MV-4-11 (cell line): ENCODE measurements at places on chromosomes 3 and 15.

GRCh38 chr3:118729546-118729945, 305.1 kb downstream of the IGSF11 start:
- DNase-seq = no peak

DNA sequence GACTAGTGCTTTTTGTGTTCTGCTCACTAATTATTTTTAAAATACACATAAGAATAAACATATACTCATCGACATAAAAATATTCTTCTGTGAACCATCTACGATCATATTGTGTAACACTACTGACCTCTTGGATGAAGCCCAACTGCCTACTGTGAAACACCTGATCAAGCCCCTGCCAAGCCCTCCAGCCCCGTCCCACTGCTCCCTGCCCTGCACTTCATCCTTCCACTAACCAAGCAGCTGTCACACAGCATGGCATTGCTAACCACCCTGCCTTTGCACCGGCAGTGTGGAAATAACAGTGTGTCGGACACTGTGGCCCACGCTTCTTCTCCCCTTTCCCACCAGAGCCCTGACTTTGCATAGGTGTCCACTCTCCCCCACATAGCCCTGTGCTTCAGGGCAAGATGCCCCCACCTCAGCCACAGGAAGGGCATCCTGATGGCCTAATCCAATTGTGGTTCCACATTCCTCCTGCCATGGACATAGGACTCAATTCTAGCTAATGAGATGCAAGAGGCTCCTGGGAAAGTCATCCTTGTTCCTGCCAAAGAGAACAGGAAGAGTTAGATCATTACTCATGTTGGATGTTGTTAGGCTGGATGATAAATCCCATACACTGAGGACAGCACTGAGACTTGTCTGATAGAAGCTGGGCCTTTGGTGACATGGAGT, 35.0 kb upstream of the ARID3B start:
- DNase-seq = no peak

DNA sequence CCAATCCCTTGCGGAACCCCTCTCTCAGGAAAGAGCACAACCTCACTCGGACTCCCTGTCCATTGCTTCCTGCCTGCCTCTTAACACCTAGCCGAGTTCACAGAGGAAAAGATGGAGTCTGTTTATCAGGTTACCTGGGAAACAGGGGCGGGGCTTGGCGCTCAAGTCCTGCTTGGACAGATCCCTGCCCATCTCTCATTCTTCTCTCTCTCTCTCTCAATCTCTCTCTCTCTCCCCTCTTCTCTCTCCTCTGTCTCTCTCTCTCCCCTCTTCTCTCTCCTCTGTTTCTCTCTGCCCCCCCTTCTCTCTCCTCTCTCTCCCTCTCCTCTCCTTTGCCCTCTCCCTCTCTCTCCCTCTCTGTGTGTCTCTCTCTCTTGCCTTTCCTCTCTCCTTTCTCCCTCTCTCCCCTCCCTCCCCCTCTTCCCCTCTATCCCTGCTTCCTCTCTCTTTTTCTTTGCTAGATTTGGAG, at the start of gene EFHB:
EFHB (minus strand) TSS at position 120 of the 469 bp plus-strand sequence. CDS start 199 bp downstream, outside the sequence.
- DNase-seq = no peak

DNA sequence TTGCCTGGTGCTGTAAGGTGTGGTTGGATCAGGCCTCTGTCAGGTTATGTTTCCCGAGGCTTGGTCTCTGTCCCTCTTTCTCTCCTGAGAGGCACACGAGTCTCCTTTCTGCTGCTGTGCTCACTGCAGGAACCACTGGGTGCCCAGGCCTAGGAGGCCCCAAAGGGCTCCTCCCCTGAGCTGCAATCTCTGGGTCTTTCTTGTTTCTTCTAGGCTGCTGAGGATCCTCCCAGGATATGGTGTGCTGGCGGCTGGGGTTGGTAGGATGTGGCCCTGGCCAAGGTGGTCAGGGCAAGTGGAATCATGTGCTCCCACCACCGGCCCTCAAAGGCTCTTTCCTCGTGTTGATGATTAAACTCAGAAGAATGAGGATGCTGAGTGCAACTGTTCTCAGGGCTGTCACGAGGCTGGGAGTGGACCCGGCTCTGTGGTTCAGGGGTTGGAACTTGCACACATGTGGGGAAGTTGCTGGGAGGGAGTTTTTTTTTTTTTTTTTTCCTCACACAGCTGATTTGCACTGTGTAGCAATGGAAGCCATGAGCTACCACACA, 43.6 kb upstream of the CTSH start:
- DNase-seq = peak; percentile 97

- DNase-seq = no peak
Observed at GRCh38 chr3:138263104-138263503, 66.5 kb downstream of the NME9 start.

DNA sequence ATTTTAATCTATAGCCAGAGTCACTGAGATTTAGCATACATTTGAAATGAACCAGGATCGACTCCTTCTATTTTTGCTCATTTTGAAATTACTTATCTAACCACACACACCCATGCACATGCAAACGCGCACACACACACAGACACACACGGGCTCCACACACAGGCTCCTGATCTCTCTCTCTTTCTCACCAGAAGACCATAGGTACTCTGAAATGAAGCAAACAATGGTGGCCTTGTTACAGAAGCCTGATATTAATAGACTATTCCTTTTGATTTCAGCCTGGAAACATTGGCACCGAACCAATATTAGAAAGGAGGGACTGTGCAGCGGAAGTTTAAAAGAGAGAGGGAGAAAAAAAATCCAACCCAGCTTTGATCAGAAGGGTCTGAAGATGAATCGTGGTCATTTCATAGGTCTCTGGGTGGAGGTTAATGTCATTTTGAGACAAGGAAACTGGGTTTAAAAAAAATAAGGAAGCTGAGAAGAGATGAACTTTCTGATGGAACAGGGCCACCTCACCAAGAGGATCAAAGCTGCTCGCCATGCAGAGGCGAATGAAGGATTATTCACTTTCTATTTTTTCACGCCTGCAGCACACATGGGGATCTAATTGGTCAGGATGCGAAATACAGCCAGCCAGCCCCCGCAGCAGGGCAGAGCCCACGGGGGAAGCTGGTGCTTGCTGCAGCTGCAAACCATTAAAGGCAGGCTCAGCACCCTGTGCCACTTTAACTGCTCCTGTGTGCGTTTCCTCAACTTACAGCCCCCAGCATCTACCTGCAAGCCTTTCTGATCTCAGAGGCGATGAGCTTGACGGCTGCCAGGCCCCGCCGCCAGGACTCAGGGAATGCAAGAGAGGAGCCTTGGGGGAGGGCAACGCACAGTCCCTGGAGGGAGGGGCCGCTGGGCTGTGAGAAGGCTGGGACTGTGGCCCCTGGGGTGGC, 88.8 kb downstream of the HES1 start:
- DNase-seq = peak; percentile 62

- peak; percentile 79 for DNase-seq
Observed at GRCh38 chr15:90099868-90100831, 2.1 kb downstream of the IDH2 start.

DNA sequence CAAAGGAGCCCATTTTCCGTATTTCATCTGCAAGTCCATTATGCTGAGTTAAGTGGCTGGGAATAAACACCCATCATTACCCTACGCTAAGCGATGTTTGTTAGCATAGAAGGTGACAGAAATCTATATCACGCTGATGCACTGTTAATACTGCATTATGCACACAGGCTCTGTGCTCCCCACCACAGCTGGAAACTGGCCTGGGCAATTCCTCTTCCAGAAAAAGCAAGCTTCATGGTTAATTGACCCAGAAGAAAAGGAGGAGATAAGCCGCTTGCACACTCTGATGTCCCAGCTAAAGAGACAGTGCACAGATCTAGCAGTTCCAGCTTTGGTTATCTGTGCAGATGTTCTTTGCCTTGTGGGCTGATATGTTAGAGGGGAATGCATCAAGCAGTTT, 232.6 kb downstream of the NTRK3 start:
- no peak for DNase-seq

- no peak for DNase-seq
Observed at GRCh38 chr15:69578787-69579583, 126.4 kb downstream of the RPLP1 start.

DNA sequence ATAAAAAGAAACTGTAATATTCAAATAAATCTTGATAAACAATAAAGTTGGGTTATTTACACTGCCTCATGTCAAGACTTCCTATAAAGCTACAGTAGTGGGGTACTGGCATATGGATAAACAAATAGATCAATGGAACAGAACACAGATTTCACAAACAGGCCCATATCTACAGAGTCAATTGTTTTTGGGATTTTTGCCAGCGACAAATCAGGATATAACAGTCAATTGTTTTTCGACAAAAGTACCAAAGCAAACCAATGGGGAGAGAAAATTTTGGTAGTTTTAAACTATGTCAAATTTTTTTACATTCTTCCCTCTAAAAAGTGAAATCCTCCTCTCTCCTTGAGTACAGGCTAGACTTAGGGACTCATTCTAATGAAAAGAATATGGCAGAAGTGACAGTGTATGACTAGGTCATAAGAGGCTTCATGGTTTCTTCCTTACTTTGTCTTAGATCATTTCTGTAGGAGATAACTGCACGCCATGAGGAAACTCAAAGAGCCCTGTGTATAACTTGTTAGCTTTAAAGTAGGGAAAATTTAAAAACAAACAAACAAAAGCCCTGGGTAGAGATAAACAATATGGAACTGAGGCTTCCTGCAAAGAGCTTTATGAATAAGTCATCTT, 16.9 kb downstream of the IP6K1 start:
- DNase-seq = no peak

GRCh38 chr3:64739971-64740631, 52.3 kb upstream of the ADAMTS9 start:
- DNase-seq = no peak

GRCh38 chr3:123078101-123078500, 11.3 kb downstream of the PDIA5 start:
- no peak for DNase-seq

- peak; percentile 5 for DNase-seq
Observed at GRCh38 chr15:40163657-40164416, 3.0 kb downstream of the BUB1B start.

- DNase-seq = no peak
Observed at GRCh38 chr3:67739851-67740250, 85.4 kb upstream of the SUCLG2 start.

- peak; percentile 12 for DNase-seq
Observed at GRCh38 chr3:23052208-23052607, 150.9 kb upstream of the UBE2E2 start.

GRCh38 chr15:75348562-75349350, 1.9 kb downstream of the NEIL1 start:
- DNase-seq = no peak

GRCh38 chr3:119338754-119339153, 44.6 kb downstream of the ARHGAP31 start:
- DNase-seq = no peak

- peak; percentile 19 for DNase-seq
Observed at GRCh38 chr3:183149915-183150750, 12.4 kb downstream of the LAMP3 start.

DNA sequence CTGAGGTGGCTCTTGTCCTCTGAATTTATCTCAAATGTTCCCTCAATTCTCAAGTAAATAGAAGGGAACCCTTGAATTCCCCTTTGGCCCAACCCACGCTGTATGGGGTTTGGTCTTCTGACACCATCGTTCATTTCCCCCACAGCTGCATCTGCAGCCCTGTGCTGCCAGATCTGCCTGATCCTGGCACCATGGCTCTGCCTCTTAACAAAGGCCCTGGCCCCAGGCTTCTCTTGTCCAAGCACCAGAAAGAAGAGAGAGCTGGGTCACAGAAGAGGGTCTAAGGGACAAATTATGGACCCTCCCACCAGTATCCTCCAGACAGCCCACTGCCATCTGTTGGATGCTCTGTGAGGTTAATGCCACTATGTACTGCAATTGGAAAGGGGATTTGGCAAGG, 1.8 kb downstream of the MAP1A start:
- DNase-seq = no peak

DNA sequence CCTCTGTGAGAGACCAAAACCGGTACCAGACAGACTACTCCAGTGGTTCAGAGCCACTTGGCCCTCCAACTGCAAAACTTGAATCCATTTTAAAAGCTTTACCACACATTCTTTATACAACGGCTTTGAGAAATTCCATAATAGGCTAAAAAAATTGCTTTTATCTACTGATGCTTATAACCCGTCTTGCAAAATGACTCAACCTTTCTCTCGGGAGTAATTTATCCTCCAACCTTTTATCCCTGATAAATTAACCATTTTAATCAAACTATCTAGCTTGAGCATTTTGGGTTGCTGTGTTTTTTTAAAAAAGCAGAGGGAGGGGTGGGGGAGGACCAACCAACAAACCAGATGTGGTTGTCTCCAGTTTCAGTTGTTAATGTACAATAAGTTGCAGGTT, 275.7 kb upstream of the LRTM1 start:
- no peak for DNase-seq

- DNase-seq = peak; percentile 6
Observed at GRCh38 chr3:58833491-58833890, 166.9 kb upstream of the FAM3D start.

DNA sequence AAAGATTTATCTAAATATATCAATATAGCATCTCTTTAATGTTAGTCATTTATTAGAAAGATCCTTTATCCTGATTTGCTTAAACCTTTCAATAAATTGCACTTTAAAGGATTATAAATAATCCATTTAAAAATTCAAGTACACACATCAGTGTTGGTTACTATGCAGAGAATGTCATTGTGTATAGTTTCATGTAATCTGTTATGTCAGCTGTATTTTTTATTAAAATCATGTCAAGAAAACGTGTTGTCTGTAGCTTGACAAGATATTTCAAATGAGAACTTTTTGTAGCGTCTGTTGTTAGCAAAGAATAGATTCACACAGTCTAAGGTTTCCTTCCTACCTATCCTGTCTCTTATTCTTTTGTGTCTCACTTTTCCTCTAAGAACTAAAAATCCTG, 7.8 kb downstream of the PDHB start:
- no peak for DNase-seq

- no peak for DNase-seq
Observed at GRCh38 chr3:197331131-197331530, 32.7 kb upstream of the DLG1 start.

GRCh38 chr3:66938338-66938963, 59.7 kb upstream of the KBTBD8 start:
- peak; percentile 66 for DNase-seq

DNA sequence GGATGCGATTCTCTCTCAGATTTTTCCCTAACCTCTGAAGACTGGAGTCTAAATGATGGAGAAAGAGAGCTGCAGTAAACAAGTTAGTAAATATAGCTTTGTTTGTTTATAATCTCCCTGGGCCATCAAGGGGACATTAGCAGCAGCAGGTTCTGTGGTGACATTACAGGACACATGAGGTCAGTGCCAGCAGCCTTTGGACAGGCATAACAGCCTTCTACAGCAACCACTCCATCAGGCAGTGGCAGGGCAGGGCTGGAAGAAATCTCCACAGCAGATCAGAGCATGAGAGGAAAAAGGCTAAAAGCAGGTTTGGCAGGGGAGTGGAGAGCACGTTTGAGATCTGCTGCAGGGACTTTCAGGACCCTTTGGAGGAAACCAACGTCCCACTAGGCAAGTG, 127.6 kb upstream of the ACP3 start:
- DNase-seq = no peak

- DNase-seq = no peak
Observed at GRCh38 chr3:161222662-161223061, 1.6 kb downstream of the NMD3 start.

GRCh38 chr3:17135696-17136095, 250.9 kb downstream of the PLCL2 start:
- no peak for DNase-seq

GRCh38 chr3:135556174-135556573, 409.4 kb upstream of the PPP2R3A start:
- DNase-seq = no peak

- DNase-seq = no peak
Observed at GRCh38 chr3:178967177-178967532, 104.5 kb downstream of the ZMAT3 start.

GRCh38 chr3:32303977-32304881, 65.7 kb downstream of the CMTM8 start:
- DNase-seq = no peak

- DNase-seq = no peak
Observed at GRCh38 chr15:64717735-64718495, 57.5 kb downstream of the RBPMS2 start.
